ENCODE measurements at places on chromosomes 5 and 9.

GRCh38 chr5:124905256-124906130 is 159.1 kb upstream of the ZNF608 start:
- DNase-seq, result no peak

DNA sequence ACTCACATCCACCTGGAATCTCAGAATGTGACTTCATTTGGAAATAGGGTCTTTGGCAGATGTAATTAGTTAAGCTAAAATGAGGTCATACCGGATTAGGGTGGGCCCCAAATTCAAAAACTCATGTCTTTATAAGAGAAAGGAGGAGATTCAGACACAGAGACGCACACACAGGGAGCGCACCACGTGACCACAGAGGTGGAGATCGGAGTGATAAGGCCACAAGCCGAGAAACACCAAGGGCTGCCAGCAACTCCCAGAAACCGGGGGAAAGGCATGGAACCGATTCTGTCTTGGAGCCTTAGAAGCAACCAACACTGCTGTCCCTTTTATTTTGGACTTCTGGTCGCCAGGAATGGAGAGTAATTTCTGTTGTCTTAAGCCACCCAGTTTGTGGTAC is 31.8 kb upstream of the LMX1B start:
- DNase-seq, result no peak

- DNase-seq, result no peak
These were observed 320.3 kb downstream of the DIRAS2 start for GRCh38 chr9:90322296-90322695.

GRCh38 chr5:129639331-129639730 is 108.6 kb upstream of the MINAR2 start:
- DNase-seq, result no peak

GRCh38 chr5:78983601-78984438 is 1.3 kb downstream of the ARSB start:
- peak; percentile 18 for DNase-seq

DNA sequence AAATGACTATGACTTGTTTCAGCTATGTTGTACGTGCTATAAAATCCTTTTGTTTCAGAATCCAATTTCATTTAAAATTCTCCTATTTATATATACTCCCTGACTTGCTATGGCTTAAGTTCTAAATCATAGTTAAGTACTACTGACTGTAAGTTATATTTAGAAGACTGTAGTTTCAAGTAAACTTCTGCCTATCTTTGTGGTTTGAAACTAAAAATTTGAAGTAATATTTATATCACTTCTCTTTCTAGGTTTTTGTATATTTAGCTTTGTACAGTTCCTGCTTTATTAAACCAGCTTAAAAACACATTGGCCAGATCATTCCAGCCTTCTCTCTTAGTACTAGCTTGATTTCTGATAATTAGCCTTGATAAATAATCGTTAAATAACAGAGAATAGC is 196.3 kb downstream of the MLLT3 start:
- no peak for DNase-seq

DNA sequence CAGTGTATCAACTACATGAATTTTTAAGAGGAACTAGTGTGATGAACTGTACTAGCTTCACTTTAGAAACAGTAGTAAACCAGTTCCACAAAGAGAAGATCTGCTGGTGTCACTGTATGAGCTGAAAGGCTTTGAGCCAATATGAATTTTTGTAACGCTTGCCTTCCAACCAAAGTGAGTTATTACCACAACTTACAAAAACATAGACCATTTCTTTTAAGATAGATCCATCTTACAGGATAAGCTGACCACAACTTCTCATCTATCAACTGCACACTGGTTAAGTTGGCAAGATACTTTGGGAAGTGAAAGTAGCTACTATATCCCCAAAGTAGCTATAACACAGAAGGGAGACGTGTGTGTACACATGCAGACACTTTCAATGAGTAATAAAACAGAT is 849.6 kb upstream of the DMAC1 start:
- DNase-seq, result no peak

GRCh38 chr5:124841829-124842712 is 95.6 kb upstream of the ZNF608 start:
- no peak for DNase-seq

DNA sequence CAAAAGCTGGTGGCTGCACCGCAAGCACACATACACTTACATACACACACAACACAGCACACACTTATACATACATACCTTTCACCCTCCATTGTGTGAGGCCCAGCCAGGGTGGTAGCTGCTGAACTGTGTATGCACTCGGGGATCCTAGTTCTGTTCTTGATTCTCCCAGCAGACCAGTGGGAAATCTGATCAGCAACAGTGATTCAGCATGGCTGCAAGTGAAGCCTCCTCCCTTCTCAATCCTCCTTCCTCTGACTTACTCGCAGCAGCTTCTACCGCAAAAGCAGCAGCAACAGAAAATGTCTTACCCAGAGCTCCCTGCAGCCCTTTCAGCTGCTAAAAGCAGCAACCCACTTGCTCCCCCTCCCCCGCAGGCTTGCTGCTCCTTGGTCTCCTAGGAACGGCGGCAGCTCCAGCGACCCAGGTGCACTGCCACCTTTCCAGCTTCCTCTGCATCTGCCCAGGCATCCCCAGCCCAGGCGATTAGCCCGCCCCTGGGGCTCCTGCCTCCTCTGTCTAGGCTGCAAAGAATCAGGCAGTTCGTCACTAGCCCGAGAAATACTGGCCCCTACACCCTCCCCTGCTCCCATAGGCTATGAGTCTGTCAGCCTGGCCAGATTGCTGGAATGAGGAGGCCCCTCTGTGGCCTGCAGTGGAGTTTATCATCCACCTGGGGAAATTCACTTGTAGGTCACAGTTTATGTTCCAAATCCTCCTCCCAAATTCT is at the start of gene KLHL3:
TSS of gene KLHL3 (minus strand) at position 535 of the 730 bp plus-strand sequence. CDS start at position 92, 443 bp downstream.
- peak; percentile 63 for DNase-seq

GRCh38 chr5:63686938-63687337 is 275.3 kb downstream of the HTR1A start:
- no peak for DNase-seq

DNA sequence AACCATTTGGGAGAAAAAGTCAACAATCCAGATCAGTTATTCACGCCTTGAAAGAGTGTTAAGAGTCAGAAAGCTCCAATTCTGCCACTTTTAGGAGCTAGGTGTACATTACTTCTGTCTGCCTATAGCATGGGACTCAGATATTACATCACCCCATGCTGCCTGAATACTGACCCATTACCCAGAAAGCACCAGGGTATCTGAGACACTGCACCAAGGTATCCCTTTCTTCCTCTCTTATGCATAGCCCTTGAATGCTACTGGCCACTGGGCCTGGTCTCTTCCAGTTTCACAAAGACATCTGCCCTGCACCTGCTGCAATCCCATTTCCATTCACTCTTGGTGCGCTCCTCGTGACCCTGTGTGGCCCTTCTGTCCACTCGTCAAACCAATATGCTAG is 2.6 kb downstream of the STRBP start:
- no peak for DNase-seq

DNA sequence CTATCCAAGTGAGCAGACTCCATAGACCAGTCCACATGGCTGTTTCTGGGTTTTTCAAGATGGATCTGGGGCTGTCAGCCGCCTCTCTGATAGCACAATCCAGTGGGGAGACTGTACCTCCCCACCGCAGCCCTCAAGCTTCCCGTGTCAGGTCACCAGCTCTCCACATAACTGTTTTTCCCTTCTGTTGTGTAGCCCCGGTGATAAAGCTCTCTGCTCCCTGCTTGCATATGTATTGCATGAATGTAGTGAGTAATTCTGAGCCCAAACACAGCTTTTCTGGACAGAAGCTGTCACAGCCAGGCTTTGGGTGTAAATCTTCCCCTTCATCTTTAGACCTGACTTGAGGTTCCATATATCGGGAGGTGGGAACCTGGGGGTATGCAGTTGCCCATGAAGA is 23.1 kb upstream of the CFAP157 start:
- no peak for DNase-seq

DNA sequence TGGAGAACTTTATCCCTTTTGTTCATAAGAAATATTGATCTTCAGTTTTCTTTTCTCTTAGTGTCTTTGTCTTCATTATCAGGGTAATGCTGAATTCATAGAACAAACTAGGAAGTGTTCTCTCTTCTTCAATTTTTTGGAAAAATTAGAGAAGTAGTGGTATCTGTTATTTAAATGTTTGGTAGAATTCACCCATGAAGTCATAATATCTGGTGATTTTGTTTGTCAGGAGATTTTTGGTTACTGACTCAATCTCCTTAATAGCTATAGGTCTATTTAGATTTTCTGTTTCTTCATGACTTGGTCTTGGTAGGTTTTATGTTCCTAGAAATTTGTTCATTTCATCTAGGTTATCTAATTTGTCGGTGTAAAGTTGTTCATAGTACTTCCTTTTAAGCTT is 45.4 kb upstream of the STARD4 start:
- no peak for DNase-seq

- no peak for DNase-seq
These were observed 21.7 kb downstream of the ITGA2 start for GRCh38 chr5:53010814-53011213.

DNA sequence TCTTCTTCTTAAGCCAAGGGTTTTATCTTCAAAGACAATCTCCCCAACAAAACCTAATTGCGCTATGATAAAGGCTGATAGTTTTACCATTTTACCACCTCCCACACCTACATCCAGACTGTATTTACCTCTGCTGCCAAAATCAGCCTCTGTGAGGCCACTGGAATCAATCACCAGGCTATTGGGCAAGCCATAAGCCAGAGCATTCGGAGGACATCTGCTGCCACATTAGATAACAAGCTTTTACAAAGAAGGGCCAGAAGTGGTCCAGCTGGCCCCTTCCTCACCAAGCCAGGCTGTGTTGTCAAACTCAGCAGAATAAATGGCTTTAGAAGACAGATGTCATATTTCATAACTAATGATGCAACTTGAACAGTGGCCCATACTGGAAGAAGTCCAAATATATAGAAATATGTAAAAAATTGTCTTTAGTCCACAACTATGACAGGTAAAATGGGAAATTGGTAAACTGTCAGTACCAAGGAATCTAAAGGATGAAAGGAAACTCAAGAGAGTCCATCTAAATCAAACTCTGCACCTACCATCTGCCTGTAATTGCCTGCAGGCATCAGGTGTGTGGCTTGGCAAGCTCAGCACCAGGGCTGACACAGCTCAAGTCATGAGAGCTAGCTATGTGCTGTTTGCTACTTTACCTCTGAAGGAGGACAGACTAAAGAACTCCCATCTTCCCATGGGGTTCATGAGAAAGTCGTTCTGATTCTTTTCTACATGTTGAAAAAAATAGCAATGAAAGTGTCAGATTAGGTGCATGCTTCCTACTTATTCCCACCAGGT is 16.1 kb downstream of the SLC45A2 start:
- no peak for DNase-seq

GRCh38 chr9:135910216-135910615 is 2.9 kb upstream of the CAMSAP1 start:
- DNase-seq, result no peak

DNA sequence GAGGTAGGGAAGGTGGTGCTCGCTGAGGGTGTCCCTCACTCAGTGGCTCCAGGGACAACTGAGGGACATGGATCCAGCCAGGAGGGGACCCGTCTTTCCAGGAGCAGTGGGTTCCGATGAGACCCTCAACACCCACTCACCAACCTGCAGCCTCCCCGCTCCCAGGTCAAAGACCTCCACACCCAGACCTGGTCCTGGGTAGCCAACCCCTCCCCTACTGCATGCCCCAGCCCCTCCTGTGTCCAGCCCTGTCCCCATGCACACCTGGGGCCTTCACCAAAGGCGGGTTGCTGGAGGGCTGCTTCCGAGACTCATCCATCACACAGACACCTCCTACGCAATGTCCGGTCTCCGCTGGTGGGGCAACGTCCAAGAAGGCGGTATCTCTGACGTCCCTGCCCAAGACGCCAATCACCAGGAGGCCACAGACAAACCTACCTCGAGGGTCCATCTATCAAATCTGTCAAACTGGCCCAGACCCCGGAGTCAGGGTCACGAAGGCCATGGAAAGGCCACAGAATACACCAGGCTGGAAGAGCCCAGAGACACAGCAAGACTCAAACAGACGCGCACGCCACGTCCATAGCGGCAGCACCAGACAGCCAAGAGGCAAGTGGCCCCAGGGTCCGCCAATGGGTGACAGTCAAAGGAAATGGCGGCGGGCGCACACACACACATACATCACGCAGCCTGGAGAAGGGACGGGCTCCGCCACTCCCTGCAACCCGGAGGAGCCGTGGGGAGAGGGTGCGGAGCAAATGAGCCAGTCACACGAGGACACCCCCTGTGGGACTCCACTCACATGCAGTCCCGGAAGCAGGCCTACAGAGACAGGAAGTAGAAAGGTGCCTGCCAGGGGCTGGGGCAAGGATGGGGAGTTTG is 10.8 kb downstream of the NACC2 start:
- DNase-seq, result no peak
